Omental fat pad (tissue), 4 donors: ENCODE measurements at places on chromosomes 2 and 18. TPM values are rescaled to one million over a fixed set of nuclear protein-coding genes. Genes with fewer than 3 reads are reported as not detected.

Gene ABCG5
- total RNA-seq, result not detected

Gene ANKRD44
- 40.7 TPM for total RNA-seq

Gene PTPRN
- total RNA-seq, result 1.0 TPM

Gene IL1RN
- 8.8 TPM for total RNA-seq

Gene AFF3
- total RNA-seq, result 6.0 TPM

Gene CYS1
- 0.84 TPM for total RNA-seq
